ENCODE measurements at places on chromosomes 2 and 18.

DNA sequence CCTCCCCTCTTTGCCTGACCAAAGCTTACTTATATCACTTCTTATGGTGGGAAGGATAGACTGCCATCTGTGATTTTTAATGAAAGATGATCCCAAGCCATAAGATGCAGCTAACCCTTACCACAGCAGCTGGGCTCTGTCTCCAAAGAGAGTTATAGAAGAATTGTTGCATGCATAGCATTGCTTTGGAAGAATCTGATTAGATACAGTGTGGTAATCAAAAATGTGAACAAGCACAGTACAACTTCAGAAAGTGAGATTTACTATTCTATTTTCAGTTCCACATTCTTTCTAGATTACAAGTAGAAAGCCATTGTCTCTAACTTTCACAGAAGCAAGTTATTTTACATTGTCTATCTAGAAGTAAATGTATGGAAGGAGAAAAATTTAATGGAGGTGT, 129.0 kb upstream of the ACVR2A start:
- no peak for DNase-seq

- no peak for DNase-seq
Measured at GRCh38 chr2:183996825-183997793, 601.2 kb upstream of the ZNF804A start.

- no peak for DNase-seq
Measured at GRCh38 chr18:36064027-36064808, 3.1 kb downstream of the RPRD1A start.

DNA sequence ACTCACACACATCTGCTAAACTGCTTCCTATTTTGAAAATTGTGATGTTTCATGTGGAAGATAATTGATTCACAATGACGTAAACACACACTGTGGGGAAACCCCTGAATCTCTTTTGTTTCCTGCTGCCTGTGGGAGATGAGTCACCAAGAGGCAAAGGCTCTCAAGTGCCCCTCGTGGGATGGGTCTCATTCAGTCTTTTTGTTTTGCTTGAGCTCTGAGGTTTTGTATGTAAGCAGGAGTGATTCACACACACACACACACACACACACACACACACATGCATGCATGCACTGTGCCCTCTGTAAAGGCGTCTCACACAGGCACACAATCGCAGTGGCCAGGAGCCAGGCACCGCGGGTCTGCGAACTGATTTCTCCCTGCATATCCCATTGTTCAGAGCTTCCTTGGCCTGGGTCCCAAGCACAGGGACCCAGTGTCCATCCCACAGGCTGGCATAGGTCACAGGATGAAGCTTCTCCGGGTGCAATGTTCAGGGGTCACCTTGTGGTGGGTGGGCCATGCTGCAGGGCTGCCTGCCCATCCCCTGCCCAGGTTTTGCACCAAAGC, 12.1 kb upstream of the ARHGEF4 start:
- DNase-seq: peak; percentile 81

DNA sequence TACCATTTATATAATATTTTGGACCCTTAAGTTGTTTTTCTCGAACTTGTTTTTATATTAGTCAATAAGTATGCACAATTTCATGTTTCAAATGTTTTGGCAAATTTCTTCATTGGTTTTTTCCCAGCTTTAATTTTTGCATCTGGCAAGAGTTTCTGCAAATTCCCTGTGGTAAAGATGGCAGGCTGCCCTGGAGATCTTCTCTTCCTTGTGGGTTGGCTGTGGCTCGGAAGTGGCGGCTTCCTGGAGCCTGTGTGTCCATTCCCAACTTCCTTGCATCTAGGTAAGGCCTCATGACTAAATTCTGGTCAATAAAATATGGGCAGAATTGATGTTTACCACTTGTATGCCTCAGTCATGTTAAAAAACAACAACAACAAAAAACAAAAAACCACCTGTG, 818.6 kb downstream of the EPHA4 start:
- DNase-seq: no peak

DNA sequence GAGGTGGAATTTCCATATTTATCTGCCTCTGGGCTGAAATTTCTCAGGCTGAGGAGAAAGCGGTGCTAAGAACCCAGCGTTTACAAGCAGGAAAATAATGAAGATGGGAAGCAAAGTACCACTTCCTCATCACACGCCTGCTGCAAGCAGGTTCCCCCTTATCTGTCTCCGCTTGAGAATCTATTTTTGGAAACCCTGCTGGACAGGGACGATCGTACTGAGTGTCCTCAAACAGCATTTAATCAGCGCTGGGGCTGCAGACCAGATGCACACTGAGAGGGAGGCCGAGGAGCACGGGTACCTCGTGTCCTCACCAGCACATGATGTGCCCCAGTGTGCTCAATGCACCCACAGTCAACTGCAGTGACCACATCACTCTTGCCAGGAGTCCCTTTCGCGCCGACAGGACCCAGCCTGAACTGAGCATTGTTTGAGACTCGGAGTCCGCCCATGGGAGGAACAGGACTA, 160.4 kb downstream of the HDAC4 start:
- peak; percentile 39 for DNase-seq

DNA sequence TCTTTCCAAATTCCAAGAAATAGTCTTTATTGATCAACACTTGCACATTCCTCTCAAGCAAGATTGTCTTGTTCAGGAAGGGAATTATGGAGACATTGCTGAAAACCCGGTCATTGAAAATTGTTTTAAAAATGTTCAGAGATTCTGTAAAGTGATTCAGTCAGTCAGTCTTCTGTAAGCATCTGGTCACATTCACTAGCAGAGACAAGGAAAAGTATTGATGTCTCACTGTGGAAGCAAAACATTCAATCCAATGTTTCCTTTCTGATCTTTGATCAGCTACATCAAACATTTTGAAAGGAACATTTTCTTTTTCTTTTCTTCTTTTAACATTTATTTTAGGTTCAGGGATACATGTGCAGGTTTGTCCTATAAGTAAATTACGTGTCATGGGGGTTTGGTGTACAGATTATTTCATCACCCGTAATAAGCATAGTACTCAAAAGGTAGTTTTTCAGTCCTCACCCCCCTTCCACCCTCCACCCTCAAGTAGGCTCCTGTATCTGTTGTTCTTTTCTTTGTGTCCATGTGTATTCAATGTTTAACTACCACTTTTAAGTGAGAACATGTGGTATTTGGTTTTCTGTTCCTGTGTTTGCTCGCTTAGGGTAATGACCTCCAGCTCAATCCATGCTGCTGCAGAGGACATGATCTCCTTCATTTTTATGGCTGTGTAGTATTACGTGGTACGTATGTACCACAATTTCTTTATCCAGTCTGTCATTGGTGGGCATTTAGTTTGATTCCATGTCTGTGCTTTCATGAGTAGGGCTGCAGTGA, 61.2 kb downstream of the CTNNA2 start:
- DNase-seq: no peak

- DNase-seq: peak; percentile 68
Measured at GRCh38 chr2:172673056-172673683, 62.5 kb upstream of the RAPGEF4 start.

DNA sequence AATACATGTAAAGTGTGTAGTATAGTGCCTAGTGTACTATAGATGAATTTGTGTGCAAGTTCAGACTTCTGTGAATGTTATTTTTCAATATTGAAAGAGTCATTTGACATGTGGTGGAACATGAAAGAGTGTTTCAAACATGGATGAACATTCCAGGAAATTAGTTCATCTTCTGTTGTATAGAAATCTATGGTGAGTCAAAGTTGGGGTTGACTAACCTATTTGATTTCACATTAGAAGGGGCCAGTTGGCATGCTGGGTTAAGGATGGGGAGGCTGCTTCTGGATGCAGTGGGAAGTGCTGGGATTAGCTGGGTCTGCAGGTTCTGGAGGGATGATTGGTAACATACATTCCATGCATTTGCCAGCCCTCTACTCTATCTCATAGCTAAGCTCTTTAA, 50.6 kb downstream of the LYPD6B start:
- DNase-seq: no peak

- peak; percentile 5 for DNase-seq
Measured at GRCh38 chr2:178101321-178102079, 10.7 kb upstream of the RBM45 start.

DNA sequence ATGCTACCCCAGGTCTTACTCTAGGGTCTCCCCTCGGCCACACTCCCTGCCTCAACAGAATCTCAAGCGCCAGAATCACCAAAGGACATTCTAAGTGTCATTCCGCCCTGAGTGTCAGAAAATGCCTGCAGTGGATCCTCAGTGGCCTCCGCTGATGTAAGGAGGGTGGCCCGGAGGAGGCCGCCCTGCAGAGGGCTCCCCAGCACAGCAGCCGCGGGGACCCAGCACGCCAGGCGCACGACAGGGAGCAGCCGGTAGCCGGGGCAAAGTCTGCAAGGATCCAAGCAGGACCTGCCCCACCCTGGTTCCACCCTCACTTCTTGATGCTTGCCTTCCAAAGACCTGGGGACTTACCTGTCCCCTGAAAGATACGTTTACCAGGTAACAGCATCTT, 54.2 kb upstream of the ID2 start:
- no peak for DNase-seq

- no peak for DNase-seq
Measured at GRCh38 chr2:48991415-48992131, 162.7 kb downstream of the FSHR start.

- no peak for DNase-seq
Measured at GRCh38 chr18:40532046-40532445, 1423.0 kb upstream of the PIK3C3 start.

DNA sequence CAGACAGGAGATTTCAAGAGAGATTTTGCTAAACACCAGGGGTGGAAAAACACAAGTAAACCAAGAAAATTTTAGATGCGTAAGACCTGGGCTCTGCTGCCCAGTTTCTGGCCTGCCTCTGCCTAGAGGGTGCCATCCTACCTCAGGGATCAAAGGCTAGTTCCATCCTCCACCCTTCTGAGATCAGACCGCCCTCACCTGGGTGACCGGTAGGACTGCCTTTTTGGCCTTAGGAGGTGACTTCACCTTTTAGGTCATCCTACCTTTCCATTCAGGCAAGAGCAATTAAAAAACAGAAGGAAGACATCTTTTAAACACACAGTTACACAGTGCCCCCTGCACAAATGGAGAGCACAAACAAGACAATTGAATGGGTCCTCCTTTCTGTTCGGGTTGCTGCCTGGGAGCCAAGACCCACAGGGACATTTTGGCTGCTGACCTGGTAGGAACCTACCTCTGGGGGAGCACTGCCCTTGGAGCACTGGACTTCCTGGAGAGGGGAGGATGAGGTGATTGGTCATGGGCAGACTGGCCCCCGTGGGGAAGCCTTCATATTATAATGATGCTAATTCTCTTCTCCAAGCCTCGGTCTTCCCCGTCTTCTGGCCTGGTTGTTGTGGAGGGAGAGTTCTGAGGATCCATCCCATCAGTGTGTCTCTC, 3.1 kb downstream of the PSD4 start:
- no peak for DNase-seq

- DNase-seq: peak; percentile 44
Measured at GRCh38 chr18:33201509-33201926, 239.0 kb downstream of the CCDC178 start.

DNA sequence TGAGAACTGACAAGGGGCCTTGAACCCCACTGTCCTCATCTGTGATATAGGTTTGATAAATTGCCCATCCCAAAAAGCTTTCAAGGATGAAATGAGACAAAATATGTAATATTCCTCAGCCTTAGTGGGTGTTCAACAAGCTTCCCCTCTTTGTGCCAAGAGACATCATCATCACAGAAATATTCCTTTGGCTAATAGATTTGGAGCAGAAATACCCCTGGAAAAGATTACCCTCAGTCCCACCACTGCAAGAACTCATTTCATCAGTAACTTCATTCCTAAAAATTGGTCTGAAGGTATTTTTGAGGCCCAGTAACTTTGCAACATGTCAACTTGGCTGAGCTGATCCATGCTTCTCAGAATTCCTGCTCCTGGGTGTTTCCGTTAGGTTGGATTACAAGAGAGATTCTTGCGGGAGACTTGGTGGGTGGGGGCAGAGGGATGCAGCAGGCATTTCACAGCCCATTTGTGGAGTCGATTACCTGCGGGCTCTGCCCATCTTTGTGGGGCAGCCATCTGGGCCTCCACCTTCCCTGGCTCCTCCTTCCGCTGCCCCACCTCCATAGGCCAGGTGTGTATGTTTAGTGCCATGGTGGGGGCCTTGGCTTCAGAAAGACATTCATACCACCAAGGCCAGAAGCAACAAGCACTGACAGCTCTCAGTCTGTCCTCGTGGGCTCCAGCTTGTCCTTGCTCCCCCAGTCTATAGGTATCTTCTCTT, 263.9 kb downstream of the GLI2 start:
- no peak for DNase-seq

- DNase-seq: peak; percentile 54
Measured at GRCh38 chr2:85413592-85414420, 3.6 kb upstream of the CAPG start.

DNA sequence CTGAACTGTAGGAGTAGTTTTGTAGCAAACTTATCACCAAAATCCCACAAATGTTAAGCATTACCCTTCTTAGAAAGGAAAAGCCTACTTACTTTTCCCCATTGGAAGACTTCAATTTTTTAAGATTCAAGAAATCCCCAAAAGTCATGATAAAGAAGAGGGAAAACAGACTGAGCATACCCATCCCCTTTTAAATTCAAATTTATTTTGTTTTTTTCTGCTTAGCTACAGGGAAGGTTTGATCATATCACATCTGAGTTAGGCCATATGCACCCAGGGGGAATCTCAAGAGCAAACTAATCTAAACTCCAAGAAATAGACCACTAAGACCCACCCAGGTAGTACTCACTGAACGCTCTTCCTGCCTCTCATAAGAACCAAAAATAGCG, 174.6 kb downstream of the TGIF1 start:
- no peak for DNase-seq

DNA sequence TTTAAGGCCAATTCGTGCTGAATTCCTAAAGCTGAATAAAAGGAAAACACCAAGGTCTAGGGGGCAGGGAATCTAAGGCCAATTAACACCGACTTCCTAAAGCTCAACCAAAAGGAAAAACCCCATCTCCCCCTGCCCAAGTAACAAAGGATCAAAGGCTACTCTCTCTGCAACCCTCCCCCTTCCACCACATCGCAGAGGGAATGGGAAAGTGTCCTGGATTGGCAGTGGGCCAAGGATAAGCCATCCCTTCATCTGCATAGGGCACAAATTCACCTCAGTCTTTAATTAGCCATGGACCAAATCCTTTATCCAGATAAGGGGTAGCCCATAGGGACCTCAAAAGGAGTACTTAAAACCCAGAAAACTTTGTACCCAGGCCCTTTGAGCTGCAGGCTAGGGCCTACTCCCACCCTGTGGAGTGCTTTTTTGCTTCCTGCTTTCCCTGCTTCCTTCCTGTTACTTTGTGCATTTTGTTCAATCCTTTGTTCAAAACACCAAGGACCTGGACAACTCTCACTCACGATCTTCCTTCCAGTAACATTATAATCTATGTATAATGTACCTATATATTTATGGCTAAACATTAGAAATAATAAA, 2119.8 kb upstream of the CELF4 start:
- no peak for DNase-seq
